T47D (cell line): ENCODE measurements at places on chromosomes 16 and 17.
A peak's percentile ranks its signal among the peaks of the same experiment; 100 is the strongest.

GRCh38 chr16:85357924-85358505, 245.7 kb upstream of the CIBAR2 start:
- DNase-seq: no peak

GRCh38 chr17:30292286-30292858, 628 bp upstream of the BLMH start:
- peak; percentile 64 for DNase-seq

DNA sequence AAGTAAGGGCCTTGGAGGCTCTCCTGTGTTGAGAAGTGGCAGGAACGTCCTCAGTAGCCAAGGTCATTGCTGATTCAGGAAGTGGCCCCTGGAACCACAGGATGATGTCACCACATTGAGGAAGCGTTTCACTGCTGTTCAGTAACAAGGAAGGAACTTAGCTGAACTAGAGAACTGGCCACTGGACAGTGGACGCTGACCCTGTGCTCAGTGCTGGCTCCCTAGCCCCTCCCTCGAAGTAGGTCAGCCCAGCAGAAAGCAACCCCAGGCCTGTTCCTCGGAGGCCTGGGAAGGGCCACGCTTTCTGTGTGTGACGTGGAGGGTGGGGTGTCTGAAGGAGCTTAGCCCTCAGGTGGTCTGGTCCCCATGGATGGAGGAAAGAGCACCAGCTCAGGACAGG, 58.3 kb downstream of the B9D1 start:
- no peak for DNase-seq

DNA sequence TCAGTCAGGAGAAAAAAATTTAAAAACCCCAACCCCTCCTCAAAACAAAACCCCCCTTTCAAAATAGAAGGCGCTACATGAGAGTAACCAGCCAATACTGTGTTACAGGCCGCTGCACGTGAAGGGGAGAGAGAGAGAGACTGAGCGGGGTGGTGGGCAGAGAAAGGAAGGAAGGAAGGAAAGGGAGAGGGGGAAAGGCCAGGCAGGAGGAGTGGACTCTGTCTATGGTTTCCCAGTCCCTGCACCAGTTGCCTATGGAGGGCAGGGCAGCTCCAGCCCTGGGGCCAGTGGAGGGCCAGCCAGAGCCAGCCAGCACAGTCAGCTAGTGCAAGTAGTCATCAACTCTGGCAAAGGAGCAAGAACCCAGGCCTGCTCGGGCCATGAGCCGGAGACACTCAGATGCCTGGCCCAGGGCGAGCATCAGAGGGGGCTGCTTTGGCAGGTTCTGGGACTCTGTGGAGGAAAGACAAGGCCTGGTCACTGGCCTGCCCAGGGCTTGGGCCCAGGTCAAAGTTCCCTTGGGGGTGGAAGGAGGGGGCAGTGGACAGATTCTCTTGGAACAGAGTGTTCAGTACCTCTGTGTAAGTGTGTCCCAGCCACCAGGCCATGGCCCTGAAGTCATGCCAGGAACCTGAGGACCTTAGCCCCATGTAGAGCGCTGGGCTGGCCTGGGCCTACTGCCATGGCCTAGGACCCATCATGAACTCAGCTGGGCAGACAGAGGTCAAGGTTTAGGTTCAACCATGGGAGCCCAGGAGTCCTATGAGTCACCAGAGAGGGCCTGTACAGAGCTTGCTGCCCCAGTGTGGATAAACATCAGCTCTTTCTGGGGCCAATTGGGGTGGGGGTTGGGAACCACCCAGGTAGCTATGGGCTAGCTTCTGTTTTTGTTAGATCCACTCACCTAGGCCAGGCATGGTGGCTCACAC, 7.3 kb upstream of the GFOD2 start:
- DNase-seq: no peak

GRCh38 chr17:71649941-71650350, 470.9 kb upstream of the SOX9 start:
- no peak for DNase-seq

DNA sequence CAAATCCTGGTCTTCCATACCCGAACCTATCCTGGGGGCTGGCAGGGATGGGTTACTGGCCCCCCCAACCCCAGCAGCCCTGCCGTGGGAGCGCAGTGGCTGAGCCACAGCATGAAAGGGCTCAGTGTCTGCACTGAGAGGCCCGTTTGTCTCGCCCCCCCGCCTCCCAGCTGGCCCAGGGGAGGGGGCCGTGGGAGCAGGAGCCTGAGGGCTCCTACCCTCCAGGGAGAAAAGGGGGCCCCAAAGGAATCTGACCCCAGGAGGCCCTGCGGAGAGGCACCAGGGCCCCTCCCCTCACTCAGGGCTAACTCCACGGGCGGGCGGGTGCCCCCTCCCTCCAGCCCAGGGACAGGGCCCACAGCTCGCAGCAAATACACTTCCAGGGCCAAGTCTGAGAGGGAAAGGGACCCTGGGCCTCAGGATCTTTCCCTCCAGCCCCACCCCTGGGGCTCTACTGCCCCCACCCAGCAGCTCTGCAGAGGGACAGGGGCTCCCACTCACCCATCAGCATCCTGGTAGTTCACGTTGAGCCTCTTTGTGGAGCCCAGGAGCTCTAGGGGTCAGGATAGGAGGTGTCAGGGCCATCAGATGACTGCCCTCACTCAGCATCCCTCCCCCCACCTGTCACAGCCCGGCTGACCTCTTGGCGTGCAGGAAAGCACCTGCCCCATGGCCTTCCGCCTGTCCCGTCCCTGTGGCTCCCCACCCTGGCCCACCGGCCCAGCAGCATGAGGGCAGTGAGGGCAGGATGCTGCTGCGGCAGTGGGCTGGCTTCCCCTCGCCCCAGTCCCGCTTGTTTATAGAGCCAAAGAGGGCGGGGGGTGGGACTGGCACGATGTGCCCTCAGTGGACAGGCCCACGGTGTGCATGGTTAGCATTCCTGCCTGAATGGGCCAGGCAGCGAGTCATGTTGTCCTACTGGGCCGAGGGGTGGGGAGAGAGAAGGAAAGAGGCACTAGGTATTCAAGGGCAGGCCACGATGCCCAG, 7.3 kb downstream of the CASKIN2 start:
- no peak for DNase-seq

- no peak for DNase-seq
Measured at GRCh38 chr17:58315281-58315711, 13.3 kb downstream of the TSPOAP1 start.

- DNase-seq: no peak
Measured at GRCh38 chr17:48438516-48439061, 8.6 kb upstream of the SKAP1 start.

DNA sequence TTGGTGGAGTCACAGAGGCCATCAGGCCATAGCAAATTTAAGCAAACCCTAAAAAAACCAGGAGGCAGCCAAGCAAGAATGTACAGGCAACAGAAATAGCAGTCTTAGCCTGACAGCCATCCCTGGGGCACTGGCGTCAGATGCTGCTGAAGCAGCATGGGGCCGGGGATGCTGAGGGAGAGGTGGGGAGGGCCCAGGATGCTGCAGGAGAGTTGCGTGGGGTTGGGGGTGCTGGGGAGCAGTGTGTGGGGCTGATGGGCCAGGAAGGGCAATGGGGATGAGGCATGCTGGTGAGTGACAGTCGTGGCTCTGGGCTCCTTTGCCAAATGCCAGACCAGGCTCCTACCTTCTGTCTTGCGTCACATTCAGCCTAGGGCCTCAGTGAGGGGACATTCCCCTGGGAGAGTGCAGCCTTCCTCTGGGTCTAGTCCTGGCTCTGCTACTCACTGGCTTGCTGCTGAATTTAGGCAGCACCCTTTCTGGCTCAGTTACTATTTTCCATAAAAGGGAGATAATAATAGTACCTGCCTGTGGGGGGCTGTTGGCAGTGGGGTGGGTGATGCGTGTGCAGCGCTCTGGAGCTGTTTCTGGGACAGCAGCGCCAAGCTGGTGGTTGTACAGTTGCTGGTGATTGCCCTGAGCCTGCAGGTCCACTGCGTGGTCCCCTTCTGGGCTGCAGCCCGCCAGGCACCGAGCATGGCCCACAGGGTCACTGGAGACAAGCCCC, 88.1 kb downstream of the AMFR start:
- no peak for DNase-seq

DNA sequence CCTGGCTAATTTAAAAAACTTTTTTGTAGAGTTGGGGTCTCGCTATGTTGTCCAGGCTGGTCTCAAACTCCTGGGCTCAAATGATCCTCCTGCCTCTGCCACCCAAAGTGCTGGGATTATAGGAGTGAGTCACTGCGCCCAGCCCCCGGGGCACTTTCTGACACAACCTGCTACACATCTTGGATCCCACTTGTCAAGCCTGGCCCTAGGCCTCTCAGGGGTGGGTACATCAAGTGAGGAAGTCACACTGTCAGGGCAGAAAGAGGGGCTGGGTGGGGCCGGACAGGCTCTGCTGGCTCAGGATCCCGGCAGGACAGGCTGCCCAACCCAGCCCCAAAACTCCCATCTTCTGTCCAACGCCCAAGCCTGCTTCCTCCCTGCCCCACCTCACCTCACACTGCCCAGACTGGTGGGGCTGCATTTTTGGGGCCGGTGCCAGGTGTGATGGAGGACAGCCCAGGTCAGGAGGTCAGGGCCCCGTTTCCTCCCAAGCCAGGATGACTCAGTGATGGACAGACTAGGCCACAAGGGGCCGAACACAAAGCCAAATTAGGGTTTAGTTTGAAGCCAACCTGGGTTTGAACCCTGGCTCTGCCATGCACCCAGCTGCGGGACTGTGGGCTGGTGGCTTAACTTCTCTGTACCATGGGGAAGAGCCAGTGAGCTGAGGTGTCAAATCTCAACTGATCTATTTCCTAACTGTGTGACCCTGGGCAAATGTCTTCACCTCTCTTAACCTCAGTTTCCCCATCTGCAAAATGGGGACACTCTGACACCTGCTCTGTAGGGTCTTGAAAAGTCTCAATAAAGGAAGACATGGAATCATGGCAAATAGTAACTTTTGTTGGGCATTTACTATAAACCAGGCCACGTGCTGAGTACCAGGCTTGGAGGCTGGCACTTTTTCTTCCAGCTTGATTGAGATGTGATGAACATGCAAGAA, 8.9 kb upstream of the PPL start:
- DNase-seq: peak; percentile 86

DNA sequence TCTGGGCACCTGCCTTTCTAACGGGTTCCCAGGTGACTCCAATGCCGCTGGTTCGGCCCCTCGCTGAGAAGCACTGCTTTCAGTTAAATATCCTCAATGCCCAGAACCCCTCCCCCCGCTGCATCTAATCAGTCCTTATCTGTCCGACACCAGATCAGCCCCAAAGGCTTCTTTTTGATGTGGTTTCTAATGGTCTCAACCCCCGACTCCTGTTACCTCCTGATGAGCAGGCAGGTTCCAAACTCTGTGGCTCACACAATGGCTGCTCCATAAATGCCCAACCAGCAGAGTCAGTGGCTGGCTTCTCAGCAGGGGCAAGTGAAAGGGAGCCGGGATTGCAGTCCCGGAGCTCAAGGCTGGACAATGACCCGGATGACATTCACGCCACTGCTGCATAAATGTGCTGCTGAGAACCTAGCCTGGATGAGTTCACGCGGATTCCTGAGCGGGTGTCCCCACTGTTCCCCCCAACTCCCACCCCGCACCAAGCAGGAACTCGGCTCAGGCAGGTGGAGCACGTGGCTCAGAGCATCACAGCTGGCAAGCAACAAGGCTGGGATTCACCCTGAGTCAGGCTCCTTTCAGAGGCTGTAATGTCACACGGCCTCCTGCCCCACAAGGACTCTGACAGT, 1.0 kb upstream of the SLC38A8 start:
- DNase-seq: no peak

DNA sequence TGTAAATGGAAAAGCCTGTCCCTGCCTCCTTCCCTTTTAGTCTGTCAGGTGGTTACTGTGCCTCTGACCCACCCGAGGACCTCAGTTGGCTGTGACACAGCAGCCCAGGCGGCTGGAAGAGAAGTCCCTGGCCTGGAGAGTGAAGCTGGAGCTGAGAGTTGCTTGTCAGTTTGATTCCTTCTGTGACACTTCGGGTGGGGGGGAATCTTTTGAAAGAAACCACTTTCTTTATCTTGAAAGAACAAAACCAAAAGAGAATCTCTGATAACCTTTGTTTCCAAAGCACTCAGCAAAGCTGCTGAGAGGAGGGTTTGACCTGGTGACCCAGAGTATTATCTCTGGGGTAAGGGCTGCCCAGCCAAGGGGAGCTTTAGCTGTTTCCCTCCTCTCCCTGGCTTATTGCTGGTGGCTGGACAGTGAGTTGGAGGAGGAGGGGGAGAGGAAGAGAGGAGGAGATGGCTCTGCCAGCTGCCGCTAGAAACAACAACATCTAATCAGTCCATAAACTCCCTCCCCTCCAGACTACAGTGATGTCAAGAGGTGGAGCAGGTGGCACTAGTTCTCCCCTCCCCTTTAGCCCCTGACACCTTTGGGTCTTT, 34.0 kb downstream of the YPEL2 start:
- DNase-seq: no peak

- DNase-seq: no peak
Measured at GRCh38 chr16:56460101-56460500, 8.7 kb downstream of the OGFOD1 start.

- DNase-seq: no peak
Measured at GRCh38 chr17:71921796-71922195, 199.0 kb upstream of the SOX9 start.

DNA sequence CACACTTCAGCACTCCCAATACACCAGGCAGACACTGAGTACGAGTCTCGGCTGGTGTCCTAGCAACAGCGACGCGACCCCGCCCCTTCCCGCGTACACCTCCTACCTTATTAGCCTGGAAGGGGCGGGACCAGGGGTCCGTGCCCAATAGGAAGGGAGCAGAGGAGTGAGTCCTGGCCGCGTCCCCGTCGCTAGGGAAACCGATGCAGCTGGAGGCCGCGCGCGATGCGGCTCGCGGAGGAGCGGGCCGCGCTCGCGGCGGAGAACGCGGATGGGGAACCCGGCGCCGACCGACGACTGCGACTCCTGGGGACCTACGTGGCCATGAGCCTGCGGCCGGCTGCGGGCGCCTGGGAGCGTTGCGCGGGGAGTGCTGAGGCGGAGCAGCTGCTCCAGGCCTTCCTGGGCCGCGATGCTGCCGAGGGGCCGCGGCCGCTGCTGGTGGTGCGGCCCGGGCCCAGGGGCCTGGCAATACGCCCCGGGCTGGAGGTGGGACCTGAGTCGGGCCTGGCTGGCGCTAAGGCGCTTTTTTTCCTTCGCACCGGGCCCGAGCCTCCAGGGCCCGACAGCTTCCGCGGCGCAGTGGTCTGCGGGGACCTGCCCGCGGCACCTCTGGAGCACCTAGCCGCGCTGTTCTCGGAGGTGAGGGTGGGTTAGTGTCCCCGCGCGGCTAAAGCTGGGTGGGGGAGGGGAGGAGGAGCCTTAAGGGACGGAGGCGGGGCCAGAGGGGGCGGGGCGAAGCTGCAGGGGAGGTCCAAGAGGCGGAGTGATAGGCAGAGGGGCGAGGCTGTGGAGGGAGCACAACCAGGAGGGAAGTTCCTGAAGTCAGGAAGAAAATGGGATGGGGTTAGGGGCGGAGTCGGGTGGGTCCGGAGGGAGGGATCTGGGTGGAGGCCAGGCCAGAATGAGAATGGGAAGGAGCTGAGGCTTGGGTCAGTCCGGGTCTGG, at the start of gene DNAH9:
TSS of gene DNAH9 (plus strand) at position 197 of the 948 bp plus-strand sequence. CDS start at position 226, 29 bp downstream.
- no peak for DNase-seq
